Activated naive CD8-positive, alpha-beta T cell treated with anti-CD3 and anti-CD28 coated beads, Interleukin-2, amount 50 U/mL, for 24 hours (primary cell): ENCODE measurements at places on chromosomes 2 and 18.

DNA sequence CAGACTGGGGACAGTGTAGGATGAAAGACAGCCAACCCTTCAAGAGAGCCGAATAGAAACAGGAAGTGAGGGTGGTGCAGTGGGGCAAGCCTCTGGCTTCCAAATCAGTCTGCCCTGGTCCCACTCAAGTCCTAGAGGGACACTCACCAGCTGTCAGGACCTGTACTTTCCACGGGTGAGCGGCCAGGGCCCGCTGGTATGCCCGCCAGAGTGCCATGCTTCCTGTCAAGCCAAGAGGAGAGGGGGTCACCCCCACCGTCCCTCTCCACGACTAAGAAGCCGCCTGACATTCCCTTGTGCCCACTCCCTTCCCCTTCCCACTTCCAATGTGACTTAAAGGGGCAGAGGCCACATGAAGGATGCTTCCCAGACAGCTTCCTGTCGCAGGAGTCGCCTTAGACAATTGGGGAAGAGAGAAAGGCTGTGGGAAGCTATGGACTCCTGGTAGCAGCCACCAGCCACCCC is 564 bp downstream of the MPV17 start:
- peak; percentile 12 for DNase-seq
- peaks cover 19% of the 10 kb centered on the region for H3K4me1 ChIP-seq
- H3K27ac ChIP-seq = peak overlapping the region; percentile 99
- no peaks in the 10 kb centered on the region for H3K27me3 ChIP-seq
- peaks cover 16% of the 10 kb centered on the region for H3K36me3 ChIP-seq

DNA sequence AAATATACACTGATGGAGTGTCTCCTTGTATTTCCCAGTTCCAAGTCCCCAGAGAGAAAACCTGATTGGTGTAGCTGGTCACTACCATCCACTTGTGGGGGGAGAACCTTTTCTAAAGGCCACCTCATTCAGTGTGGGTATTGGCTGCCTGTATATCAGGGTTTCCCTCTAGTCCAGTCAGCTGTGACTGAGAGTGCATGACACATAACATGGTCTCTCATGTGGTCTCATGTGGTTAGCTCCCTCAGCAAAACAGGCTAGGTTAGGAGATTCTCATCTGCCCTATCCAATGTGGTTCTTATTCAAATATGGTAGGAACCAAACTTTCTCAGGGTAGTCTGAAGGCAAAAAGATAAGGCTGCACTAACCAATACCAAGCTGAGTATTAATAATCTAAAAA is 4.1 kb upstream of the GORASP2 start:
- H3K36me3 ChIP-seq = peaks cover 7% of the 10 kb centered on the region
- no peak for DNase-seq
- no peak overlapping the region for H3K27ac ChIP-seq
- no peak overlapping the region for H3K4me3 ChIP-seq

- H3K4me1 ChIP-seq = no peaks in the 10 kb centered on the region
- no peak overlapping the region for H3K27ac ChIP-seq
- no peak overlapping the region for H3K4me3 ChIP-seq
- H3K36me3 ChIP-seq = no peaks in the 10 kb centered on the region
Measured at GRCh38 chr18:48172226-48173006, 236.8 kb downstream of the ZBTB7C start.

- no peaks in the 10 kb centered on the region for H3K4me1 ChIP-seq
- DNase-seq = no peak
- no peak overlapping the region for H3K27ac ChIP-seq
- H3K27me3 ChIP-seq = peaks cover 9% of the 10 kb centered on the region
Measured at GRCh38 chr18:36403896-36404820, 106.6 kb downstream of the FHOD3 start.

DNA sequence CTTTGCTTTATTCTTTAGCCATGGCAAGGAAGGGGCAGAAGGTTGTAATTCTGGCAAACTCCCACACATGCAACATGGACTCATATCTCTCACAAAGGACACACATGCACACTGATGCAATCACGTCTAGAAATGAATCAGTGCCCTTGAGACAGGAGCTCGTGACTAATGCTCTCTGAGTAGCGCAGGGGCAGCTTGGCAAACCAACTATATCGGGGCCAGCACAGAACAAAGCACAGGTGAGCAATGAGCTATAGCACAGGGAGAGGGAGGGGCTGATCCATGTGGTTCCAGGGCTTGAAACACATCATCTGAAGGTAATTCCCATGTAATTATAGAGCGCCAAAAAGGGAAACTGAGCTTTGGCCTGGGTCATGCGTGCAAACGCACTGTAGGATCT is 165.2 kb upstream of the KLF7 start:
- peaks cover 2% of the 10 kb centered on the region for H3K36me3 ChIP-seq
- H3K27me3 ChIP-seq = no peaks in the 10 kb centered on the region
- DNase-seq = peak; percentile 65

- no peak for DNase-seq
- H3K4me1 ChIP-seq = no peaks in the 10 kb centered on the region
- no peaks in the 10 kb centered on the region for H3K36me3 ChIP-seq
- H3K4me3 ChIP-seq = no peak overlapping the region
- H3K27ac ChIP-seq = no peak overlapping the region
- no peaks in the 10 kb centered on the region for H3K27me3 ChIP-seq
Measured at GRCh38 chr2:223647258-223647952, 45.2 kb upstream of the SCG2 start.

- H3K36me3 ChIP-seq = peaks cover 27% of the 10 kb centered on the region
- H3K27me3 ChIP-seq = peaks cover 5% of the 10 kb centered on the region
- peak; percentile 88 for DNase-seq
- H3K4me3 ChIP-seq = peak overlapping the region; percentile 54
- H3K4me1 ChIP-seq = peaks cover 17% of the 10 kb centered on the region
Measured at GRCh38 chr2:8685697-8686358, 4.0 kb downstream of the ID2 start.

DNA sequence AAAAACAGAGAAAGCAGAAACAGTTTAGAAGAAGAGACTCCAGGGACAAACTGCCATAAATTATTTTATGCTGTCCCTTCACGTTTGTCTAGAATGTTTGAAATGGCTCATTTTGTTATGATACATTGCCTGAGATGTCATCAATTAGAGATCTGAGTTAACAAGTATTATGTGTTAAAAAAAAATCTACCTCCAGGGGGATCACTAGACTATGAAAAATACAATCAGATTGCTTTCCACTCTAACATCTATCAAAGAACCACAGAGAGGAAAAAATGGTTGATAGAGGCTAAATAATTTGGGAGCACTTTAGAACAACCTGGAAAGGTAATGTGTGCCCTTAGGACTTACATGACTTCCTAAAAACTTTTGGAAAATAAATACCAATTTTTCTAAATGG is 103.8 kb upstream of the CCDC150 start:
- no peak for DNase-seq
- H3K4me1 ChIP-seq = no peaks in the 10 kb centered on the region
- peaks cover 5% of the 10 kb centered on the region for H3K27me3 ChIP-seq
- no peak overlapping the region for H3K4me3 ChIP-seq
- no peak overlapping the region for H3K27ac ChIP-seq
